ENCODE measurements at places on chromosomes 12 and 14.

DNA sequence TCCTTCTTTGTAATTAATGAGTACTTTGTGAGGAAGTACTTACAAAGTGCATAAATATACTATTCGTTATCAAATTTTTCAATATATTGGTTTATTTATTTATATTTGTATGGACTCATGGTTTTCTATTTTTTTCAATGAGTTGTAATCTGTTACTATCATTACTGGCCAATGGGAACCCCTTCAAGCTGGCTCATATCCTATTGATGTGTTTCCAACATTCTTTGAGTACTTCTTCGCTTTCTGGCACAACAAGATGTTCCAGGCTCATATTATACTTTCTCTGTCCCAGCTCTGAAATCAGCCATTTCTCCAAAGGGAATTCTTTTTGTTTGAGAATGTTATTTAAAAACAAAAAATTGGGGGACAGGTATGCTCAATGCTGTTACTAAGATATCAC is 17.5 kb downstream of the YBX3 start:
- no peak for DNase-seq

- DNase-seq = no peak
Measured at GRCh38 chr12:84816916-84817695, 95.5 kb downstream of the SLC6A15 start.

DNA sequence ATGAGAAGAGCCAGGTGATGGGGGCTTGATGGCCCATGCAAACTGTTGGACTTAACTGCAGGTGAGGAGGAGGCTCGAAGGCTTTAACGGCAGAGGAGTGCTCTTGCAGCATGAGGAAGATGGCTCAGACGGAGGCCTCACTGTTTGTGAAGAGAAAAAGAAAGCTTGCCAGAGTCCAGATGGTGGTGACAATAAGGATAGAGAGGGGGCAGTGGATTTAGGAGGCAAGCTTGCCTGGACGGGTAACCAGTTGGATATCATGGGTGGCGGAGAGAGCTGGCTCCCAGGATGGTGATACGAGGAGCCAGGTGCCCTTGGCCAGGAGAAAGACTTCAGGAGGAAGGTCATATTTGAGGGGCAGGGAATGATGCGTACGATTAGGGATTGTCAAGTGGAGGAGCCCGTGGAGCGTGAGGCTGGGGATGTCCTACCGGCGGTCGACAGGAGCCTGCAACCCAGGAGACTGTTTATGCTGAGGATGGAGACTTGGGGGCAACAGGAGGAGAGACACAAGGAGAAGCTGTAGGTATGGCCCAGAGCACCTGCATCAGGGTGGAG is 71.8 kb downstream of the CACNA1C start:
- DNase-seq = no peak

- DNase-seq = peak; percentile 21
Measured at GRCh38 chr12:14366209-14367039, 942 bp downstream of the ATF7IP start.

GRCh38 chr14:24820616-24821015 is 186.6 kb upstream of the GZMB start:
- no peak for DNase-seq

DNA sequence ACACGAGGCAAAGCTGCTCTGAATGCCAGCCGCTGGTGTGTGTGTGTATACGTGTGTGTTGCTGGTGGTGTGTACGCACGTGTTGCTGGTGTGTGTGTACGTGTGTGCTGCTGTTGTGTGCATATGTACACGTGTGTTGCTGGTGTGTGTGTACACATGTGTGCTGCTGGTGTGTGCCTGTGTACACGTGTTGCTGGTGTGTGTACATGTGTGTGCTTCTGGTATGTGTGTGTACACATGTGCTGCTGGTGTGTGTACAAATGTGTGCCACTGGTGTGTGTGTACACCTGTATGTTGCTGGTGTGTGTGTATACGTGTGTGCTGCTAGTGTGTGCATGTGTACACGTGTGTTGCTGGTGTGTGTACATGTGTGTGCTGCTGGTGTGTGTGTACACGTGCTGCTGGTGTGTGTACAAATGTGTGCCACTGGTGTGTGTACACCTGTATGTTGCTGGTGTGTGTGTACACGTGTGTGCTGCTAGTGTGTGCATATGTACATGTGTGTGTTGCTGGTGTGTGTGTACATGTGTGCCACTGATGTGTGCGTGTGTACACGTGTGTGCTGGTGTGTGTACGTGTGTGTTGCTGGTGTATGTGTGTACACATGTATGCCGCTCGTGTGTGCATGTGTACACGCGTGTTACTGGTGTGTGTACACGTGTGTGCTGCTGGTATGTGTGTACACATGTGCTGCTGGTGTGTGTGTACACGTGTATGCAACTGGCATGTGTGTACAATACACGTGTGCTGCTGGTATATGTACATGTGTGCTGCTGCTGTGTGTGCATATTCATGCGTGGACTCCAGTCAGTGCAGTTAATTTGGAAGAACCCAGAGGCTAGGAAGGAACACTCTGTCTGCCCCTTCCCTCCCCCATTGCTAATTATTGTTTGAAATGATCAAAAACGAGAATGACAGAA is 47.2 kb downstream of the CACNA2D4 start:
- DNase-seq = no peak

DNA sequence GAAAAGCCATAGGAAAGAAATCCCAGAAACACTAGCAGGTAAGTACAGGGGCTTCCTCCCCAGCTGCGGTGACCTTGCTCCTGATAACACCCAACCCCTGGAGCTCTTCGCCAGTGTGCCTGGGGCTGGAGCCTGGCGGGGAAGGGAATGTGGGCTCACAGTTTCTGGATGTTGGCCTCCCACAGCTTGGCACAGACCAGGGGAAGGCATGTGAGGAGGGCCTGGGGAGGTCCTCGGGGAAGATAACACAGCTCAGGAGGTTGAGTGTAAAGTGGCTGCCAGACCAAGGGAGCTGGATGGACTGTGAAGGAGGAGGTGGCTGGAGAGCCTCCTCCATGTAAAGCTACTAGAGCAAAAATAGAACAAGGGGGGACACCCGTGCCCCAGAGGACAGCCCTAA is 120.1 kb downstream of the BICD1 start:
- no peak for DNase-seq

- no peak for DNase-seq
Measured at GRCh38 chr12:98418357-98419075, 96.9 kb upstream of the TMPO start.

GRCh38 chr12:74620921-74621320 is 83.3 kb downstream of the ATXN7L3B start:
- DNase-seq = no peak

GRCh38 chr14:105855893-105856675 is 329.7 kb downstream of the TMEM121 start:
- DNase-seq = no peak

- DNase-seq = no peak
Measured at GRCh38 chr12:62646566-62646965, 179.9 kb downstream of the MON2 start.

- no peak for DNase-seq
Measured at GRCh38 chr12:82757656-82758055, 71.0 kb downstream of the TMTC2 start.

DNA sequence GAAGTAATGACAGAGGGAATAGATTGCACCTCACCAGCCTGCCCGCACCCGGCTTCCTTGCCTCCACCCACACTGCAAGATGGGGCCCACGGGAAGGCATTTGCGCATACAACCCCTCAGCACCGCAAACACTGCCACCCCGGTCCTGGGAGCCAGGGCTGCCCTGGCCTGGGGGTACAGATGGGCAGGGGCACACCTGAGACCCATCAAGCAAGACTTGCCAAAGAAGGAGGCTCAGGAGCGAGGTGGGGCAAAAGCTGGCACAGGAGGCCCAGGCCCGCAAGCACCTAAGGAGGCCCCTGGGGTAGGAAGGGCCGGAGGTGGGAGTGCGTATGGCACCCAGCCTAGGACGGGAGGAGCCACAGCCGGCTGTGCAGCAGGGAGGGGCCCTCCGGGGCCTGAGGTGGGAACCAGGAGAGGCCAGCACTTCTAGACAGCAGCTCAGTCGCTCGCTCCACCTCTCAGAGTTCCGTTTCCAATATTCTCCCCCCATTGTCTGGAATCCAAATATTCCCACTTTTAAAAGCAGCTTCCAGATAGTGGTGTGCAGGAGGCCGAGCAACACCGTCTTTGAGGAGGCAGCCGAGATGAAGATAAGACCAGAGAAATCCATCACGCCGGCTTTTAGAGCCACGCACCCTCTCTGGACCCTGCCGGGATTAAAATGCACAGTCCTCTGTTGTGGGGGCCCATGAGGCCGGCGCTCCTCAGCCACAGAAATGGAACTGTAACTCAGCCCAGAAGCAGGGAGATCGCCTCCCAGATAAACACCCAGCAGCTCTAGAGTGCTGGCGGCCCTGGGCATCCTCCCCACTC is 12.2 kb upstream of the C14orf180 start:
- no peak for DNase-seq

DNA sequence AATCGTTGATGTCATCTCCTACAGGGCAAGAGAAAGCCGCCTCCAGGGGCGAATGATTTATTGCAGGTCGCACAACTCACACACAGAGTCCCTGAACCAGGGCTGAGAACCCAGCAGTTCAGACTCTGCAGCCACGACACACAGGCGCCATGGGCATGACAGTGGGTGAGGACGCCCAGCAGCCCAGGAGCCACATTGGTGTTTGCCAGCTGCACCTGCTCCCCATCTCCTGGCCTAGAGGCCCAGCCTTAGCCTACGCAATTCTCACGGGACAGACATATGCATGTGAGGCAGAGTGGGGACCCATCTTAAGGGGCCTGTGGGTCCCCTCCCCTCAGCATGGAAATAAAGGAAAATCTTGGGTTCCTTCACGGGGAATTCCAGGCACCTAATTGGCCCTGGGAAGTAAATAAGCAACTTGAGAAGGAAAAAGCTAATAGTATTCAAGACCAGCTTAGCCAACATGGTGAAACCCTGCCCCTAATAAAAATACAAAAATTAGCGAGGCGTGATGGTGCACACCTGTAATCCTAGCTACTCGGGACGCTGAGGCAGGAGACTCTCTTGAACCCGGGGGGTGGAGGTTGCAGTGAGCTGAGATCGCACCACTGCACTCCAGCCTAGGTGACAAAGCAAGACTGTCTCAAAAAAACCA is 69.3 kb downstream of the RIMBP2 start:
- no peak for DNase-seq

- no peak for DNase-seq
Measured at GRCh38 chr12:64006211-64006825, 161.8 kb downstream of the SRGAP1 start.

DNA sequence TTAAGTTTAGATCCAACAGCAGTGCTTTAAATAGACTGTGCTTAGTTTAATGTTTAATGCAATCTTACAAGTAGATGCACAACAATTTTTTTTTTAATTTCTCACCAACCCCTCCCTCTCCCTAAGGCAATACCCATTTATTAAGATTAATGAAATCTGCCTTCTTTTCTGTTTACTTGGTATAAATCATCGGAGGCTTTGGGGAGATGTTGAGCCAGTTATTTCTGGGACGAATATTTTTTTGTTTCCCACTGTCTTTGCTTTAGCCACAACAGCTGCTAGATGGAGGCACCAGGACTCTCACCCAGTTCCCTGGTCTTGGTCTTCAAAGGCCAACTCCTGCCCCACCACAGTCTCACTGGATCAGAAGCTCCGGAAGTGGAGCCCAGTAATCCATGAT is 113.4 kb downstream of the PLXNC1 start:
- DNase-seq = no peak

GRCh38 chr12:112929715-112930114 is 8.6 kb upstream of the OAS3 start:
- DNase-seq = no peak

- peak; percentile 54 for DNase-seq
Measured at GRCh38 chr12:81859521-81859920, 100.4 kb upstream of the PPFIA2 start.

- no peak for DNase-seq
Measured at GRCh38 chr14:94675036-94675435, 62.8 kb downstream of the SERPINA3 start.

GRCh38 chr12:49813131-49813530 is 15.1 kb downstream of the NCKAP5L start:
- no peak for DNase-seq

GRCh38 chr12:103840876-103841689 is at the start of gene NT5DC3:
TSS of gene NT5DC3 (minus strand) at chr12:103841234. CDS start at chr12:103841156, 78 bp downstream.
- peak; percentile 47 for DNase-seq

- DNase-seq = no peak
Measured at GRCh38 chr12:129570796-129571400, 332.9 kb downstream of the TMEM132D start.

DNA sequence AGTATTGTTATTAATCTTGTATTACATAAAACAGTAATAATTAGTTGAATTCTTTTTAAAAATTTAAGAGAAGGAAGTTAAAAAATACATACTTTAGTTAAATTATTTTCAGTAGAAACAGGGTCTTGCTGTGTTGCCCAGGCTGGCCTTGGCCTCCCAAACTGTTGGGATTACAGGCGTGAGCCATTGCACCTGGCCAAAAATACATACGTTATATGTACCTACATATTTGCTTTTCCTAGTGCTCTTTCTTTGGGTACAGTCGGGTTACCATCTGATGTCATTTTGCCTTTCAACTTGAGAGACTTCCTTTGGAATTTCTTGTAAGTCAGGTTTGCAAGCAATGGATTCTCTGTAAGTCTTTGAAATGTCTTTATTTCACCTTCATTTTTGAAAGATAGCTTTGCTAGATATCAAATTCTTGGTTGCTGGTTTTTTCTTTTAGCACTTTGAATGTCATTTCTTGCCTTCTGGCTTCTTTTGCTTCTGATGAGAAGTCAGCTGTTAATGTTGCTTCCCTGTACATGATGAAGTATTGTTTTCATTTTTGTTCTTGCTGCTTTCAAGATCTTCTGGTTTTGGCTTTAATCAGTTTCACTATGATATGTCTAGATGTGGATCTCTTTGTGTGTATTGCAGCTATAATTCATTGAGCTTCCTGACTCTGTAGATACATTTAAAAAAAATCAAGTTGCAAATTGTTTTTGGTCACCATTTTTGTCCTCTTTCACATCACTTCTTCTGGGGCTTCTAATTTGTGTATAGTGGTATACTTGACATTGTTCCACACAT is 84.4 kb downstream of the SPATS2 start:
- DNase-seq = peak; percentile 34

DNA sequence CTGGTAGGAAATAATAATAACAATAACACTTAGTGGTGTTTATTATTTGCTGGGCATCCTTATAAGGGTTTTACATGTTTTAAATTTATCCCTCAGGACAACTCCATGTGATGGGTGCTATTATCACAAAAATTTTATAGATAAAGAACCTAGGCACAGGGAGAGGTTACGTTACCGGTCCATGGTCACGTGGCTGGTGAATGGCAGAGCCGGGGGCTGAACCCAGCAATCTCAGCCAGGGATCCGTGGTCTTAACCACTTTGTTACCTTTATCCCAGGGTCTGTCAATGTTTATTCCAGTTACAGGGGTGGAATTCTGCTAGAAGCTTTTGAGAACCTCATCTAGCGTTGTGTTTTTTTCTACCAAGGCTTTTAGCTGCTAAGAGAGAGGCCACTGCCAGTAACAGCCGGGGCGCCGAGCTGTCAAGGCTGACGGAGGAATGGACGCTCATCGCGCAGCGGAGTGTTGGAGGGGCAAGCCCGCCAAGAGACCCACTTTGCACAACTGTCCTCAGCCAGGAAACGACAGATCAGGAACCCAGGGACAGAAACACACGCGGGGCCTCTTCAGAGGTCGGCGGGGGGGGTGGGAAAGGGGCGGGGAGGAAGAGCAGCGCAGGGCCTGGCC is 418 bp downstream of the AMN1 start:
- no peak for DNase-seq
